ENCODE measurements at places on chromosomes 16 and 17. TPM values are rescaled to one million over a fixed set of nuclear protein-coding genes. Genes with fewer than 3 reads are reported as not detected.

Gene SLFN12L
- total RNA-seq = 44.8 TPM

DNA sequence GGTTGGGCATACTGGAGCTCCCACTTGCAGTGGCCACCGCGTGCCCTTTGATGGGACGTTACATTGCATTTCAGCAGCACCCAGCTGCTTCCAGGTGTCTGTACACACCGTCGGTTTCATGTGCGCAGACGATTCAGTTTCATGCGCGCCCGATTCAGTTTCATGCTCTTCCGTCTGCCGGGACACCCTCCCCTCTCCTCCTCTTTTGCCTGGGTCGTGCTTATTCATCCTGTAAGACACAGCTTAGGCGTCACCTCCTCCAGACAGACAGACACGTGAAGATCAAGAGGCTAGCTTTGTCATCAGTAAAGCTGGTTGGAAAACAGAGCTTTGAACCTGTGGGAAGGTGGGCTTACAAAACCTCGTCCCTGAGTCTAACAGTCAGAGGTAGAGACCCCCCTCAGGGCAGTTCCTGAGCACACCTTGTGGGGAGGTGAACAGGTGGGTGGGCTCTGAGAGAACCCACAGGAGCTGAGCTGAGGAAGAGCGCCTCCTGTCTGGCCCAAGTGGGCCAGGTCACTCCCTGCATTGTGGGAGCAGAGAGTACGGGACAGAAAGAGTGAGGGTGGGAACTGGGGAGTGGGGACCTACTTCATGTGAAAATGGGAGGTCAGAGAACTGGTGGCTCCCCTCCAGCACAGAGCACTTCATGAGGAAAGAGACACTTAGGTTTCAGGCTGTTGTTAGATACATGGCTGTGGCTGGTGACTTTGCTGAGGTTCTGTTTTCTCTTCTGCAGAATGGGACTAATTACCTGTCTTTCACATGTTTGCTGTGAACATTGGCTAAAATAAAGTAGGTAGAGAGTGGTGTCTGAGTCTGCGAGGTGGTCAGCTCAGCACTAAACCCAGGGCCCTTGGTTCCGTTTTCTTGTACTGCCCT lies 122.1 kb downstream of the SNX29 start:
- DNase-seq = no peak

- DNase-seq = no peak
These were observed 538.5 kb upstream of the CDH11 start for GRCh38 chr16:65660390-65660789.

- DNase-seq = no peak
These were observed 397.5 kb downstream of the CPPED1 start for GRCh38 chr16:12406158-12406557.

DNA sequence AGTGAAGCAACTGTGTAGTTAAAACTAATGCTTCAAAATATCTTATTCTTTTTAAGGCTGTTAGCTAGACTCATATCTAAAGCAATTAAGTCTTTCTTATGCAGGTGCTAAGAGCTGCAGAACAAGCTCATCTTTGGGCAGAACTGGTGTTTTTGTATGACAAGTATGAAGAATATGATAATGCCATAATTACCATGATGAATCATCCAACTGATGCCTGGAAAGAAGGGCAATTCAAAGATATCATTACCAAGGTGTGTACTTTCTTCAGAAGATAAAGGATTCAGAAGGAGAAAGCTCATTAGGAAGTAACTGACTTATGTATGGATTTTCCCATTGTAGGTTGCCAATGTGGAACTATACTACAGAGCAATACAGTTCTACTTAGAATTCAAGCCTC lies 23.9 kb downstream of the PTRH2 start:
- DNase-seq = no peak

All from activated CD4-positive, alpha-beta T cell treated with anti-CD3 and anti-CD28 coated beads, Interleukin-2, amount 10 ng/mL, durations not matched to agents 24 days and 14 days (primary cell).